NCI-H187 (cell line): ENCODE measurements at places on chromosomes 11 and 22.

DNA sequence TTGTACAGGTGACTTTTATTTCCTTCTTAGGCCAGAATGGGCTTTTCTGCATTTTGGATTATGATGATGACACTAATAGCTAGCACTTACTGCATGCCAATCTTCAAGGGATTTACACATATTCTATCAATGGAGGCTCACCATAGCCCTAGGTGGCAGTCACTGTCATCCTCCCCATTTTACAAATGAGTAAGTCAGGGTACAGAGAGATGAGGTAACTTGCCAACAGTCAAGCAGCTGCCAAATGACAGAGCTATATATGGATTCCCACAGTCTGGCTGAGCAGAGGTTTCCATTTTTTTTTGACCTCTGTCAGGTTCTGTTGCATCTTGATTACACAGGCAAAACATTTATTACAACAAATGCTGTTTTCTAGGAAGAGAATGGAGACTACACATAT, 23.8 kb upstream of the C11orf96 start:
- no peak for DNase-seq

- DNase-seq = no peak
Observed at GRCh38 chr11:115643549-115644270, 139.5 kb upstream of the CADM1 start.

- DNase-seq = no peak
Observed at GRCh38 chr11:65642014-65642671, 4.2 kb downstream of the SIPA1 start.

DNA sequence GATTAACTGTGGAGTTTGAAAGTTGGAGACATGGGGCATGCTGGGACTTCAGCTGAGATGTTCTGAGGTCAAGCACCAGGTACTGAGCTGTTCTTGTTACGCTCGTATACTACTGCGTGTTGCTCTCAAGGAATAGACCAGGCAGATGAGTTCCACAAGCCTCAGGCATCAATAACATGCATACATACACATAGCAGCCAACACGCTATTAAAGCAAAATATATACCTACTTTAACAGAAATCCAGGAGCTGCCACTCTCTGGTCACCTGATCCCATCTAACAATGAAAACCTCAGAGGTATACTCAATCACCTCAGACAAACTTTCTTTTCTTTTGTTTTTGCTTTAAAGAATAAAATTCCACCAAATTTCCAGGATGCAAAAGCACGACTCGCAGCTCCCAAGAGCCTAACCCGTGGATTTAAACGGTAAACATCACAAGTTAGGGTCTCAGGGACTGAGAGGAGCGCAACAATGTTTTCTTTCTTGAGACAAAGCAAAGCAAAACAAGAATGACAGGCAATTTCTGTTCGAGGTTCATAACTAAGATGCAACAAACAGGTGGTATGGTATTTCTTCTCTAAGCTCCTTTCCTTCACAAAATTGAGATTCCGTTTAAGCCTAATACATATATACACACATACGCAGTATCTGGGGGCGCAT, 16.5 kb downstream of the BLID start:
- DNase-seq = peak; percentile 73

DNA sequence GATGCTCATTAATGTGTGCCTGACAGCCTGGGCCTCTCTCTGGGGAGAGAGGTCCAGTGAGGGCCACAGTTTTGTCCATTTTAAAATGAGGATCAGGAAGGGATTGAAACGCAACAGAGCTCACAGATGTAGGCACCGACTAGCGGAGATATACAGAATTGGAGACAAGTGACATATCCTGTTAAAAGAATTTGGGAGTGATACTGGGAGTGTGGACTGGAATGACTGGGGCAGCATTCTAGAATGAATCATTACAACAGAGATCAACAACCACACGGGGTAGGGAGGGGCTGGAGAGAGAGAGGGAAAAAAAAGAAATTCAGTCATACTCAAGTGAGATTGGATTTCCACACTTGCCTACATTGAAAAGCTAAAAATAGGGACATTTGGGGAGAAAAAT, 2.5 kb upstream of the NCAM1 start:
- DNase-seq = no peak
